Activated CD8-positive, alpha-beta memory T cell treated with anti-CD3 and anti-CD28 coated beads for 24 hours (primary cell): ENCODE measurements at places on chromosomes 3 and 15.

DNA sequence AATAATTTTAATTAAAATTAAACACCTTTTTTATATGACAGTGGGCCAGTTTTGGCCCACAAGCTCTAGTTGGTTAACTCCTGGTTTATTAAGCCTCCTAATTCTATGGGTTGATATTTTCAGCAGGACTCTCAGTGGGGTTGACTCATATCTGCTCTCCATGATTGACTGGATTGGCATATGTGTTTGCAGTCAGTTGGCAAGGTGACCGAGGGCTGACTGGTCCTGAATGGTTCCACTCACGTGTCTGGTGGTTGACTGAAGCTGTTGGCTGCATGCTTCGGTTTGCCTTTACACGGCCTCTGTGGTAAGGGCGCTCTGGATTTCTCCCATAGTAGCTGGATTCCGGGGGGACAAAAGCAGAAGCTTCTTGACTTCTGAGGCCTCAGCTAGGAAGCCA lies 65.3 kb upstream of the ZNF280D start:
- DNase-seq = no peak

GRCh38 chr3:10766049-10766705 lies 49.9 kb upstream of the SLC6A11 start:
- no peak for DNase-seq

- no peak for DNase-seq
These were observed 18.9 kb upstream of the CSPG4 start for GRCh38 chr15:75731248-75732151.

- DNase-seq = no peak
These were observed 63.8 kb downstream of the LRRC49 start for GRCh38 chr15:70956201-70956995.
